ENCODE measurements at places on chromosomes 13 and 19. TPM values are rescaled to one million over a fixed set of nuclear protein-coding genes. Genes with fewer than 3 reads are reported as not detected.

DNA sequence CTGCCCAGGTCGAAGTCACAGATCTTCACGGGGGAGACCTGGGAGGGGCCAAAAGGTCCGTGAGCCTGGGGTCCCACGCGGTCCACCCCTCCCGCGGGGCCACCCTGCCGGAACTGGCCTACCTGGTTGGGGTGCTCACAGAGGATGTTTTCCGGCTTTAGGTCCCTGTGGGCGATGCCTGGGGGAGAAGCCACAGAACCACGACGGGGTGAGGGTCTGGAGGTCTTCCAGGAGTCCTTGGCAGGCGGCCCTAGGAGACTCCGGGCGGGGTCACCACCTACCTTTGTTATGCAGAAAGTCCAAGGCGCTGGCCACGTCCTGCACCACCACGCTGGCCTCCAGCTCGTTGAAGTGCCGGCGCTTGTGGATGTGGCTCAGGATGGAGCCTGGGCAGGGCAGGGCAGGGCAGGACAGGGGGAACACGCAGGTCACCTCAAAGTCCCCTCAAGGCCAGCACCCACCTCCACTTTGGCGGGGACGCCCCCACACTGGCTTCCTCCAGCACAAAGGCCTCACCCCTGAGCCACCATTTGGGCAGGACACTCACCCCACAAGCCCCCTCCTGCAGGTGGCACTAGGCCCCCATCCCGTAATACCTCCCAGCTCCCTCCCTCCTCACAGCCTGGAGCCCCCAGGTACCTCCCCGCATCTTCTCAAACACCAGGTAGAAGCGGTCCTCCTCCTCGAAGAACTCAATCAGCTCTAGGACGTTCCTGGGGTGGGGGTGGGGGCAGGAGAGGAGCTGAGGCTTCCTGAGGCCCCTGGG, 8.4 kb downstream of the MKNK2 start:
- DNase-seq: no peak

GRCh38 chr13:32676242-32676641, 90.0 kb downstream of the PDS5B start:
- no peak for DNase-seq

DNA sequence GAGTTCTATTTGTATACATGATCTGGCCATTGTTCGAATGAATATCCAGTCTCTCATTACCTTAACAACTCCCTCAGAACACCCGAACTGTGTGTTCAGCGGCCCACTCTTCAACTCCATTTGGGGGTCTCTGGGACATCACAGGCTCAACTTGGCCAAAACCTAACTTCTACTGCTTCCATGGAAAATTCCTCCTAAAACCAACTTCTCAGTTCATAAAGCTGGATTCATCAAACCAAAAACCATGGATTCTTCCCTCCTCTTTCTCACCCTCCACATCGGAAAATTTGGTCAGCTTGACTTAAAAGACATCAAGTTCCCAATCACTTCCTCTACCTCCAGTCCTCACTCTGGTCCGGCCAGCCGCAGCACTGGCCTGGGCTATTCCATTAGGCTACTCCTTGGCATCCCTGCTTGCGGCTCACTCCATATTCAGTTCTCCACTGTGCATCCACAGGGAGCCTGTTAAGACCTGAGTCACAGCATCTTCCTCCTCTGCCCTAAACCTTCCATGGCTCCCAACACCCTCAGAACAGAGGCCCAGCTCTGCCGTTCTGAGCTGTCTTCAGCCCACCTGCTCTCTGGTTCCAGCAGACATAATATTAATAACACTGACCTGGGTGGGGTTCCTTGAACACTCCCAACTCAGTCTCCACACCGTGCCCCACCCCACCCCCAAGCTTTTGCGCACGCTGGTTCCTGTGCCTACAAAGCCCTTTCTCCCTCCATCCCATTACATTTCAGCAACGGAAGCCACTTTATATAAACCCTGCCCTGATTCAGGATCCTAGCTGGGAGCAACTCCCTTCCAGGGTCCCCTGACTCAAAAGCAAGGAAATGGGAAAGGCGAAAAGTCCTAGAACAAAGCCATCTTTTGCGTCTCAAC, 1.1 kb downstream of the ZNF792 start:
- no peak for DNase-seq

DNA sequence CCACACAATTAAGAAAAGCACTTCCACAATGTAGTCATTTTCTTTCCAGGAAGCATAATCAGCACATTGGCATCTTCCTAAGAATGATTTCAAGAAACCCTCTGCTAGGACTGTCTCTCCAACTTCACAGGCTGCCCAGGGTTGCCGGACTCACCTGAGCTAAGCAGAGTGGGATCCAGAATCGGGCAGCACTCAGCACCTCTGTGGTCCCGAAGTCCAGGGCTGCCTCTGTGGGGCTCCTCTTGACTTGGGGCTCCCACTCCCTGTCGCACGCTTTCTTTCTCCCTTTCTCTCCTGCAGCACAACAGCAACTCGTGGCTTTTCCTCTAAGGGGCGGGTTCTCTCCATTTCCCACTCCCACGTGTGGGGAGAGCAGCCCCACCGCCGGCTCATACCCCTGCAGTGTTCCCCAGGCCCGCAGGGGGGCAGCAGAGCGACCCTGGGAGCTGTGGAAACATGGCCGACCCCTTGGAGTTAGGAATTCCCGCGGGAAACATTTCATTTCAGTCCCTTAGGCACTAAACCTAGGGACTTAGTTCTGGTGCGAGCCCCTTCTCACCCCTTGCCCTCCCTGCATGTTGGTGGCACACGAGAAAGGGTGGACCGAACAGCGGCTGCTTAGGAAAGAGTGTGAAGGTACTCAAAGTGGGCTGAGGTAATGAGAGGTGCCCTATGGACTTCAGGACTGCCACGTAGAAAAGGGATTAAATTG, at the start of gene TMEM272:
TMEM272 (minus strand) TSS at position 316 of the 712 bp plus-strand sequence. CDS start 6,647 bp downstream, outside the sequence.
- no peak for DNase-seq

ZFR2 gene
- total RNA-seq: not detected
